ENCODE measurements at places on chromosomes 12 and 14.

GRCh38 chr14:61884711-61885110 is 122.5 kb downstream of the SNAPC1 start:
- DNase-seq = no peak

GRCh38 chr12:116644806-116645205 is 85.6 kb downstream of the MAP1LC3B2 start:
- no peak for DNase-seq

GRCh38 chr12:31880340-31880739 is 78.9 kb upstream of the RESF1 start:
- no peak for DNase-seq

DNA sequence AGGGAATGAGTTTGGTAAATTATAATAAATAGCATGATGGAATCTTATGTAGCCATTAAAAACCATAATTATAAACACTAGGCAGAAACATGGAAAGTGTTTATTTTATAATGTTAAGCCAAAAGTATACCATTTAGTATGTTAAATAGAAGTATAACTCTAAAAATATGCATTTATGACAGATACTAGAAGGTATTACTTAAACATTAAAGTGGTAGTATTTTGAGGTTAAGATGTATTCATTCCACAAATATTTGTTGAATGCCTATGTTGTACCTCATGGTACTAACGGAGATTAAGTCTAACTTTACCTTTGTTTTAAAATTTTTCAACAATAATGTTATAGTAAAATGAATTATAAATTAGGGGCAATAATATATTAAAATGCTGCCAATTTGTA is 24.1 kb downstream of the TTC8 start:
- no peak for DNase-seq

GRCh38 chr12:42459336-42459847 is 130.2 kb downstream of the PRICKLE1 start:
- DNase-seq = no peak

Data from HepG2 (cell line).